ENCODE measurements at places on chromosomes 2 and 18. TPM values are rescaled to one million over a fixed set of nuclear protein-coding genes. Genes with fewer than 3 reads are reported as not detected.

The DYNAP gene
- not detected for total RNA-seq

The TNS1 gene
- total RNA-seq = 1,338 TPM

The SCYGR4 gene
- total RNA-seq = not detected

The ZSWIM2 gene
- total RNA-seq = not detected

The SP140 gene
- total RNA-seq = not detected

The FAM237A gene
- not detected for total RNA-seq

The PRSS56 gene
- not detected for total RNA-seq

GRCh38 chr2:86337244-86337835, at the start of gene REEP1:
TSS of gene REEP1 (minus strand) at chr2:86337626. CDS start at chr2:86337510, 116 bp downstream.
- no peak for DNase-seq

DNA sequence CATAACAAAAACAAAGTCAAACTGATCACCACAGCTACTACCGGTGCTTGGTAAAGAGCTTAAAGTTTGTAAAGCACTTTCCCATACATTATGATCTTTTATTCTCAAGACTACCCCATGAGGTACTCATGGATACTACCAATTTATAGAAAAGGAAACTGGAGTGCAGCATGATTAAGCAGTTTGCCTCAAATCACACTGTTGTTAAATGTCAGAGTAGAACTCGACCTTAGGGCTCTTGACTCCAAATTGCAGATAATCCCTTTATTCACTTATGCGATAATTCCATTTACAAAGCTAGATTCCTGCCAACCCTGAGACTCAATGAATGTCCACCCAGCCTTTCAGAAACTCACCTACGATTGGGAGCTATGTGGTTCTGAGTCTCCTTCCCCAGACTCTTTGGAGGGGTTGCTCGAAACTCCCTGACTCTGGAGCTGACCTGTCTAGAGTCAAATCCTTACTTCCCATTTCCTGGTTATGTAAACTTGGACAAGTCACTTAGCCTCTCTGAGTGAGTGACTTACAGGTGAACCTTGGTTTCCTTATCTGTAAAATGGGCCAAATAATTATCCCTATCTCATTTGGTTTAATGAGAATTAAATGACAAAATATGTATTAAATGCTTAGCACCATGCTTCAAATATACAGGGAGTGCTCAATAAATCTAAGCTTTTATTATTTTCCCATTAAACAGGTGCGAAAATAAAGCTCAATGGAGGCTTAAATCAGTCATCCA, 47.4 kb downstream of the PSD4 start:
- no peak for DNase-seq

DNA sequence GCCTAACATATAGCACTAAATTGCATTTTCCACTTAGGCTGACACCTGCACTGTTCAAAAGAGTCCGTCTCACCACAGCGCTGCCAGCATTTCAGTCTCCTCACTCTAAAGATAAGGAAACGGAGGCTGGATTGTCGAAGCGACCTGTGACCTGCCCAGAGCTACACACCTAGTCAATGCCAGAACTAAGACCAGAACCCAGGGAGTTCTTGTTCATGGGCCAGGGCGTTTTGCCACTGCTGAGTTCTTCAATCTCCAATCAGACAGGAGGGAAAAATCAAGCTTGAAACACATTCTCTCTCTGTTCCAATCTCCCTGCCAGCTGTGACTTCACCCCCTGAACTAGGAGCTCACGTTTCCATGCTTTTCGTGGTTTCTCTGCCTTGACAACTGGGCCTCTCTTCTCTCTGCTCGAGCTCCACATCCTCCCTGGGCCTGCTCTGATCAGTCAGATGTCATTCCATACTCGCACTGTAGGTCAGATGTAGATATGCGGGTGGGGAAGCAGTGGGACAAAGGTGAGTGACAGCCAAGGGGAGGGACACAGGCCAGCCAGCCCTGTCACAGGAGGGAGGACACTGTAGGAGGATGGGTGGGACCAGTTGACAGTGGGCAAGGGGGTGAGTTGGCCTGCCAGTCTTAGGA, 221.1 kb upstream of the SMAD2 start:
- DNase-seq = no peak

GRCh38 chr18:27865431-27865830, 311.5 kb downstream of the CDH2 start:
- DNase-seq = no peak

DNA sequence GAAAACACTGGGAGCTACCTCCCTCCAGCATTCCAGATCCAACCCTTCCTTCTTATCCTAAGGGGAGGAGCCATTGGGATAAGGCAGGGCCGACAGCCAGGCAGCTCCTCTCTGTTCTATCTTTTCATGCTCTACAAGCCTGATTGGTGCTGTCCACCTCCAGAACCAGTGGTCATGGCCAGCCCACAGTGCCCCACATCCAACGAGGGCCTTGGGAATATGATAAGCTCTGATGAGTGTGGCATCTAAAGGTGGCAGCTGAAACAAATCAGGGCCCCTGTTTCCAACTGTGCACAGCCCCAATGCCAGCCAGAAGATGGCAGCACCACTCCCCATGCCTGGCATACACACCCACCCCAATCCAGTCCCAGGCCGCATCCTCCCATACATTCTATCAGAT, 329.3 kb downstream of the C1D start:
- DNase-seq = no peak

GRCh38 chr18:58766946-58767345, 95.7 kb downstream of the MALT1 start:
- no peak for DNase-seq

- DNase-seq = no peak
These were observed 196.3 kb downstream of the LOXHD1 start for GRCh38 chr18:46460754-46461153.

GRCh38 chr2:201257956-201258665, 2.2 kb upstream of the CASP8 start:
- peak; percentile 70 for DNase-seq

DNA sequence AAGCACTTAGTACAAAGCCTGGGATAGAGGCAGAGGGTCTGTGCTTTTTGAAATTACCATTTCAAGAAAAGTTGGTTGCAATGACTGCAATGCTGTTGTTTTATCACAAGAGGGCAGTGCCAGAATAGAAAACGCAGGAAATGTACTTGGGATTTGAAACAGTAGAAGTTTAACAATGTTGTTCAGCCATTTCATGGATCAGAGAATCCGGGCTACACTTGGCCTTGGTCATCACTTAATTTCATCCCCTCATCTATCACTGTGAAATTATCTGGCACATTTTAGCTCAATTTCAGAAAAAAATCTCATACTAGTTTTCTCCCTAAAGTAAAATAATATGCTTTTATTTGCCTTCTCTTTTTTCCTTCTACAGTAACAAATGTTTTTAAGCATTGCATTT, 70.8 kb downstream of the RAPGEF4 start:
- no peak for DNase-seq

GRCh38 chr2:37636381-37637066, 34.9 kb downstream of the CDC42EP3 start:
- DNase-seq = no peak

GRCh38 chr2:136219963-136220362, 102.0 kb upstream of the CXCR4 start:
- DNase-seq = no peak

DNA sequence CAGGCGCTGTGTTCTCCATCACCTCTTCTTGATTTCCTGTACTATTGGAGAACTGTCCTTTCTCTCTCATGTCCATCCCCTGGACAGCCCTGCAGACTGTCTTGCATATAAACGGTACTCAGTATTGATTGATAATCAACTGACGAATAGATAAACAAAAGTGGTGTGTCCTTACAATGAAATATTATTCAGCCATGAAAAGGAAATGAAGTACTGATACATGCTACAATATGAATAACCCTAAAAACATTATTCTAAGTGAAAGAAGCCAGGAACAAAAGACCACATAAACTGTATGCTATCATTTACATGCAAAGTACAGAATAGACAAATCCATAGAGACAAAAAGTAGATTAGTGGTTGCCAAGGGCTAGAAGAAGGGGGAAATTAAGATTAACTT, 77.6 kb downstream of the SDC1 start:
- no peak for DNase-seq

DNA sequence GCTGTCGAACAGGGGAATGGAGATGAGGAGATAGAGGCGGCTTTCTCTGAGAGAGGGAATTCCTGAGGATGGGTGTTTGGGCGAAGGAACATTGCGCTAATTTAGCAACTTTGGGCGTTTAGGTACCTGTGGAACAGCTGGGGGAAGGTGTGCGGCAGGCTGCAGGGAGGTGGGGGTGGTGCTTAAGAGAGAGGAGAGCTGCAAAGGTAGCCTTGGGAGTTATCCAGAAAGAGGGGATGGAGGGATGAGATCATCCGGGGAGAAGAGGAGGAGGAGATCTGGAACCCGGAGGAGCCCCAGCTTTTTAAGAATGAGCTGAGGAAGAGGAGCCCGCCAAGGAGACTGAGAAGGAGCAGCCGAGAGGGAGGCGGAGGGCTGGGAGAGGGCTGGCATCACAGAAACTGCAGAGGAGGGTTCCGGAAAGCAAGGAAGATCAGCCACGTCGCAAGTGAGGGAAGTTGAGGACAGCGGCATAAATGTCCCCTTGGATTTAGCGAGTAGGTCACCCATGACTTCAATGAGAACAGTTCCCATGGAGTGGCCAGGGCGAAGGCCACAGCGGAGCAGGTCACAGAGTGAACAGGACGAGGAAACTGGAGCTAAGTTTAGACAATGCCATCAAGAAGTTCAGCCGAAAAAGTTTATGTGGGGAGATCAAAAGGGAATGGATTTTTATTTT, 174.7 kb downstream of the KLHL29 start:
- no peak for DNase-seq

GRCh38 chr2:68475110-68475509, 7.7 kb downstream of the APLF start:
- DNase-seq = no peak

DNA sequence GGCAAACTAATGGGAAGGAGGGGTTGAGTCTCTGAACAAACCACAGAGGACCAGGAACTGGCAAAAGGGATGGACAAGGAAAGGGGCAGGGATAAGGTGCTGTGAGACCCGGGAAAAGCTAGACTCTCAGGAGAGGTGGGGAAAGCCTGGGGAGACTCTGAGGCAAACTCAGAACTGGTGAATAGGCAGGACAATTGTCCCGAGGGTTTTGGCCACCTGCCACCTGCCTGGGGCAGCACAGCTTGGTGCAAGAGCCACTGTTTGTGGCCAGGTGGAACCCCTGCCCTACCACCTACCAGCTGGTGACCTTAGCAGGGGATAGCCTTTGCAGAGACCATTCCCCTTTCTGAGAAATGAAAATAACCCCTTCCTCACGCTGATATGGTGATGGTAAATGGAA, 129.4 kb upstream of the ASB18 start:
- DNase-seq = no peak

GRCh38 chr2:120431386-120432292, 85.7 kb downstream of the INHBB start:
- no peak for DNase-seq

GRCh38 chr2:237090906-237091305, 5.2 kb downstream of the COPS8 start:
- peak; percentile 36 for DNase-seq

Measured in uterus (tissue), 4 donors.